Activated T-cell treated with anti-CD3 and anti-CD28 coated beads for 4 hours (primary cell): ENCODE measurements at places on chromosomes 3 and 15.

GRCh38 chr15:98700519-98700918 is 52.2 kb downstream of the IGF1R start:
- DNase-seq = no peak

DNA sequence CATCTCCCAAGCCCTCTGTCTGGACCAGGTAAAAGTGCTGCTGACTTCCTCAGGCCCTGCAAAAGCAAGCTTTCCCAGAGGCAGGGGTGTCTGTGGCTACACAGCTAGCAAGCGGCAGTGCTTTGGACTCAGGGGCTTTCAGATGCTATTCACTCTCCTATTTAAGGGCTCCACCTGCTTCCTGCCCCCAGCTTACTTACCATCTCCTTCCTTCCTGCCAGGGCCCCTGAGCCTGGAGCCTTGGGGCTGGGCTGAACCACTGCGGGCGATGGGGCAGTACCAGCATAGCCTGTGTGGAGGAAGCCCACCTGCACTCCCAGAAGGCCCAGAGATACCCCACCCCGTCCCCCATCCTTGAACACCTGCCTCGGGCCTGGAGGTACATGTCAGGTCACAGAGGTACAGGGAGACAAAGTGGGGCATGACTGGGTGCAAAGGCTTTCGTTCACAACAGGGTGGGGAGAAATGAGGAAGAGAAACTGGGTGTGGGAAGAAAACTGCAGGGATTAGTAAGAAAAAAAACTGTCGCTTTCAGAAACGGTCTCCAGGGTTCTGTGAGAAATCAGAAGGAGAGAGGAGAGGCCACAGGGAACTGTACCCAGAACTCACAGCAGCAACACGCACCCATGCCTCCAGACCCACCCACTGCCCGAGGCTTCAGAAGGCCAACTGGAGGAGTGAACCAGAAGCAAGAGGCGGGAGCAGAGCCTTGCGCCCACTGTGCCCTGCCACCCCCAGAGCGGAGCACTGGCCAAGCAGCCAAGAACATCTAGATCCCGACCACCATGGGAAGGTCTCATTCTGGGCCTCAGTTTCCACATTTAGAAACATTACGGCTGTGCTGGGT is 49.5 kb downstream of the CCDC12 start:
- no peak for DNase-seq

DNA sequence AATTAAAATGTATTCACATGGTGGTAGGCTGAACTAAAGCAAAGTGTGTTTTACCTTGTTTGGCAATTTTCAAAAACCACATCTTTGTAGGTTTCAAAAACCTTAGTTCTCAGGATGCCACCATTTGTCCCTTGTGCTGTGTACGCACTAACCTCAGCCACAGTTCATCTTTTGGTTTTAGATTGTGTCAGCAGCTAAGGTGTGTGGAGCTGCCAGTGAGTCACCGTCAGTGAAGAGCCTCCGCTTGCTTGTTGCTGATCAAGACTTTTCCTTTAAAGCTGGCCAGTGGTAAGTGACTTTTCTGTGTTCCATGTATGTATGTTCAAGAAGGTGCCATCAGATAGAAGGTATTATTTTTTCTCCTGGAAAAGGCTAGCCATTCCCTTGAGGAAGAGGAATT is 21.1 kb downstream of the OXNAD1 start:
- peak; percentile 50 for DNase-seq

DNA sequence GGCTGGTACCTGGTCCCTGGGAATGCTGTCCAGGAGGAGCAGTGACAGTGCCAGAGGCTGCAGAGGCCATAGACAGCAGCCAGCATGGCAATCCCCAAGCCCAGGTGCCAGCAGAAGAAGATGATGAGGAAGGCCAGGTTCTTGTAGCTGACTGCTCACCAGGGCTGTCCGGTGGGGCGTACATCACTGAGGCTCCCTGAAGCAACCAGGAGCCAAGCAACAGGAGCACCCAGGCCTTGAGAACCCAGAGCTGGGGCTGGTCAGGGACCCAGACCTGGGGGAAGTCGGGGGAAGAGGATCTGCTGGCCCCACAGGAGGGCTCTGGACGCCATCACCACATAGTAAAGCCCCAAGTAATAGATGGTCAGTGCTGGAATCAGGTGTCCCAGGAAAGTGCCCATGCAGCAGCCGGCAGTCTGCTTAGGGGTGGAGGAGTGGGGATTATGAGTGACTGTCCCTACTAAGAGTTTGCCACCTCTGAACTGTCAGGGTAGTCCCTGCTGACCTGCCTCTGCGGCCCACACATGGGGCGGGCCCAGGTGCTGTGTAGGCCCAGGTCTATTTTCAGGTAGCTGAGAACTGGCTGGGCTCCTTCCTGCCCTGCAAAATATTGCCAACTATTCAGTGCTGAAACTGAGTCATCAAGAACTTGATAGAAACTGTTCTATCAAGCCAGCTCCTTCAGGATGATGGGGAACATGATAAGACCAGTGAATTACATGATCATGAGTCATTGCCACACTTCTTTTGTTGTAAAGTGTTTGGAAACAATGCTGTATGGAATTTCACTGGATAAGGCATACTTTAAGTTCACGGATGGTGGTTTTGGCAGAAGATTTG is 68.7 kb downstream of the CHRD start:
- no peak for DNase-seq

- no peak for DNase-seq
Observed at GRCh38 chr15:52257734-52258062, 37.9 kb downstream of the MYO5C start.

DNA sequence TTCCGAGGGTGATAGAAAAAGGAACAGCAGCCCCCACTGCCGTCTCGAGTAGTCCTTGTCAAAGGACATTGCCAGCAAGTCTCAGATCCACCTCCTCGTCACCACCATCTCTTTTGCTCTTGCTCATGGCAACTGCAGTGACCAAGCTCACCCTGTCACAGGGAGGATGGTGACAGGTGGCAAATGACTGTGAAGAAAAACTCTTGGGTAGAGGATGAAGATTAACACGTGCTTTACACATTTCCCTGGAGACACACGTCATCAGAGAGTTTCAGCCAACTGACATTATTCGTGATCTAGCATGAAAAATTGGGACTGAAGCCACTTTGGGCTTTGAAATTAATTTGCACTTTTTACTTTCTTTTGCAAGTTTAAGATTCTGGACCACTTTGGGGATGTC is 174.3 kb downstream of the EBLN2 start:
- no peak for DNase-seq

DNA sequence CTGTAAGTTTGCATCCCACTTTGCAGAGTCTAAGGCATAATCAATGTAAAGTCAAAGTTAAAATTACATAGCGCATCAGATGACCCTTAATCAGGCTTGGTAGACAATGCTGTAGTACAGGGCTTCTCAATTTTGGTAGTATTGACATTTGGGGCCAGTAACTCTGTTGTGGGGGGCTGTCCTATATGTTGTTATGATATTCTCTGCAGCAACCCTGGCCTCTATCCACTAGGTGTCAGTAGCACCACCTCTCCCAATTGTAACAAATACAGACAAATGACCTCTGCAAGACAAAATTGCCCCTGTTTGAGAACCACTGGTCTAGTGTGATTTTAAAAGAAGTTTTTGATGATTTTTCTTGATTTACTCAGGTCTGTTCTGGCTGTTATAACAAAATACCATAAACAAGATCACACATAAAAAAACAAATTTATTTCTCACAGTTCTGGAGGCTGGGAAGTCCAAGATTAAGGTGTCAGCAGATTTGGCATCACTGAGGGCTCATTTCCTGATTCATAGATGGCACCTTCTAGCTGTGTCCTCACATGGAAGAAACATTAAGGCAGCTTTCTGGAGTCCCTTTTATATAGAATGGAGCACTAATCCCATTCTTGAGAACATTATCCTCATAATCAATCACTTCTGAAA is 37.6 kb upstream of the SLC9A9 start:
- no peak for DNase-seq

- DNase-seq = no peak
Observed at GRCh38 chr3:42836150-42837123, 27.2 kb downstream of the ACKR2 start.

DNA sequence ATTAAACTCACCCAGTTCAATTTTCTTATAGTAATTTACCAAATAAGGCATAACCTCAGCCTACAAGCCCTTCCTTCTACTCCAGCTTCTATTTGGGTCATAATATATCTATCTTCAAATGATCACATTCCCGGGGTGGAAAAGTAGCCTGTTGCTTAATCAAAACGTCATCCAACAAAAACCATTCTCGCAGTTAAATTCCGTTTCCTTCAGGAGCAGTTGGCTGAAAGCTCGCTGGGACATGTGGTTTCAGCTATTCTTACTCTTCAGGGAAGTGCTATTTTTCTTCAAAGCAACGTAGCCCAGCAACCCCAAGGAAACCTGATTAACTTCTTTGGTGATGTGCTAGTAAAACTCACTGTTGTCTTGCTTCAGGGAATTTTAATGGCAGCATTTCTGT is 59.6 kb downstream of the MAGI1 start:
- no peak for DNase-seq

GRCh38 chr15:101246824-101247745 is 4.8 kb downstream of the CHSY1 start:
- DNase-seq = no peak

DNA sequence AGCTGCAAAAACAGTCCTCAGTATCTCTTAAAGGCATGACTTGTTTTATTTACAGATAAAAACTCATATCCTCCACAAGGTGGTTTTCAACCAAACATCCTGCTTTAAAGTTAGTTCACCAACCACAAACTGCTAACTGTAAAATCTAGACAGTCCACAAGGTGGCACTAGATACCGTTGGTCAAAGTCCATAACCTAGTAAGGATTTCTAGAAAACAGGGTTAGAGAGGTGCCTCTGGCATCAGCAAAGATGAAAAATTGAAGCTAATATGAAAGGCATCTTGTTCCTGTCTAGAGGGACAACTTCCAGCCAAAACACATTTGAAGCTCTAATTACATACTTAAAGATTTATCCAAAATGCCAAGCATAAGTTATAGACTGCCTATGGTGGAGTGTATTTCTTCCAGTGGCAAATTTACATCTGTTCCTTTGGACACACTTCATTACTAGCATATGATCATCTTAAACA is 56.0 kb downstream of the ZMAT3 start:
- DNase-seq = peak; percentile 60

GRCh38 chr3:102193255-102193654 is 241.6 kb upstream of the ZPLD1 start:
- no peak for DNase-seq

- no peak for DNase-seq
Observed at GRCh38 chr3:166209701-166210100, 372.5 kb upstream of the BCHE start.

DNA sequence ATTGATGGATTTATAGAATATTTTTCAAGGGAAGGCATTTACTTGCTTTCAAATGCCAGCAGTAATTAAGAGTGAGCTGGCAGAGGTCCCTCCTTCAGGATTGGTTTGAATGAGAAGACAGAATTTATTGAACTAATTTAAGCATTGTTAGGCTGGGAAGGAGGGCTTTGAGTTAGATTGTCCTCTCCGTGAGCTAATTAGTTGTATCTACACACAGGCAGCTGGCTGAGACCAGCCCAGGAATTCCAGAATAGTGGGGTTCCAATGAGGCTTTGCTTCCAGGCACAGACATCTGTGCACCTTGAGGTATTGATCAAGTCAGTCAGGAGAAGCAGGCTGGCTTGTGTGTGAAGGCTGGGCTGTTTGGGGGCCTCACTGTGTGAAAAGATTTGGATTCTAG is 124.0 kb upstream of the WNT5A start:
- DNase-seq = no peak

DNA sequence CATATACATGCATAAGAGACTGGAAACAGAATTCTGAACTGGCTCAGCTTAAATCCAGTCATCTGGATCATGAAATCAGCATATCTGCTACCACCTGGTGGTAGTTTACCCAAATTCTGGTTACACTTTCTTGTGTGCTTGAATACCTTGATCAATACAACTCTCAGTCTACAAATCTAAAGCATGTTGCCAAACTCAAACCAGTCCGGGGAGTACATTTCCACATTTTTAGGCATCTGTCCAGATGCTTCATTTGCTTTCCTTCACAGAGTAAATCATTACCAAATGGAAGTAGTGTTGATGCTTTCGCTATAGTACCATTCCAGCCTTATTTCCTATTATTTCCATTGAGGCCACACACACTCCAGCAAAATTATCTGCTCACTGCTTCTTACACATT is 126.4 kb downstream of the P2RY1 start:
- DNase-seq = no peak

GRCh38 chr3:138203938-138204337 is 16.8 kb downstream of the ARMC8 start:
- DNase-seq = no peak

DNA sequence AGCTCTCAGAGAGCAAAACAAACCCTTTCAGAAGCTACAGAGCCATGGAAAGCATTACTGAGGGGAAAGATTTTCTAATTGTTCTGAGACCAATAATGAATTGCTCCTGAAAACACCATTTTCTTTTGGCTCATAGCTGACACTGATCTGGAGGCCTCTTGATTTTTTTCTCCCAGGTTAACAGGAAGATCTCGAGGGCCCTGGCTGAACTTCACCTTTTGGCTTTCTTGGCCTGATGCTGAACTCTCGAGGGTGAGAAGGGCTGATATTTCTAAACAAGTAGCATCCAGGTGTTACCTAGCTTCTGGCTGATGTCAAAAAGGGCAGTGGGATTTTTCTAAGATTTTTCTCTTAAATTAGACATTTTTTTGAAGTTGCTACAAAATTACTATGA is 19.9 kb upstream of the NFKBIZ start:
- DNase-seq = no peak

DNA sequence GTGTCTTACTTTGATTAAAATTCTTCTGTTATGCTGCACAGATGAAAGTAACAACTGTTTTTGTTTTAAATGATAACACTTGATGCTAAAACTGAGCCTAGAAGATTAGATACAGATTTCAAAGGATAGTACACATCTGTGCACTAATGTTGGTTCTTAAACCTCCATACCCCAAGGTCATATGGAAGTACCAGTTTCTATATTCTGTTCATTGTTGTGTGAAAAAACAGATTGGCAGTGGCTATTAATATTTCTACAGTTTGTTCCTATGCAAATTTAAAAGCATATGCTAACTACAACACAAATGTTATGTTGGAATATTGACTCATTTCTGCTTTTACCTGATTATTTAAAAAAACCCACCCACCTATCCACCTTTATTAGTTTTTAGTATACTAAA is 32.0 kb upstream of the GBE1 start:
- DNase-seq = no peak

DNA sequence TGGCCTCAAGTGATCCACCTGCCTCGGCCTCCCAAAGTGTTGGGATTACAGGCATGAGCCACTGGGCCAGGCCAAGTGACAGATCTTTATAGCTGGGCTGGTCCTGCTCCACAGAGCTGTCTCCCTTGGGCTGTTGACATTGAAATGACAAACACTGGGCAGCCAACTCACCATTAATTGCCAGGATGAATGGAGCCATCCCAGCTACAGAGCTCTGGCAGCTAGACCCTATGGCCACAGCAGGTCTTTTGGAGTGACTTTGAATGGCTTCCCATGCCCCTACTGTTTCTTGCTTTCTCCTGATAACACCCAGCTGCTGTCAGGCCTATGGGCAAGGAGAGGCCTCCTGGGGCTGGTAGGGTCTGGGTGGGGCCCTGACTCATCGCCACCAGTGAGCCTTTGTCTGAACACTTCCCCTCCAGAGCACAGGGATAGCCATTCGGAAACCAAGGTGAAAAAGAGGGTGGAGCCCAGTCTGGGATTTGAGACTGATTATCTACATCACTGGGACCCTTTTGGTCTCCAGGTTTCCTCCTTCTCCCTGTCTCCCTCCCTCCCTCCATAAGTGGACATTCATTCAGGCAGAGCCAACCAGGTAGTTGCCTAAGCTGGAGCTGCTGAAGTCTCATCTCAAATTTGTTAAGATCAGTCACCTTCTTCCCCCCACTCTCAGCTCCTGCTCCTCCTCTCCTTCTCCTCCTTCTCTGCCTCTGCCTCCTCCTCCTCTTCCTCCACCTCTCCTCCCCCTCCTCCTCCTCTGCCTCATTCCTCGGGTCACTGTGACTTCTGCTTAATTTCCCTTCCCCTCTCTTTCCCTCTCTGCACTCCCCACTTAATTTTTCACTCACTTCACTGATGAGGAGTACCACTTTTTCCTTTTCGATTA is 34.0 kb downstream of the BHLHE40 start:
- no peak for DNase-seq
